H1 (cell line): ENCODE measurements at places on chromosomes 4 and X. TPM values are rescaled to one million over a fixed set of nuclear protein-coding genes. Genes with fewer than 3 reads are reported as not detected.

CRLF2 gene
- not detected in 2 replicates for total RNA-seq

DNA sequence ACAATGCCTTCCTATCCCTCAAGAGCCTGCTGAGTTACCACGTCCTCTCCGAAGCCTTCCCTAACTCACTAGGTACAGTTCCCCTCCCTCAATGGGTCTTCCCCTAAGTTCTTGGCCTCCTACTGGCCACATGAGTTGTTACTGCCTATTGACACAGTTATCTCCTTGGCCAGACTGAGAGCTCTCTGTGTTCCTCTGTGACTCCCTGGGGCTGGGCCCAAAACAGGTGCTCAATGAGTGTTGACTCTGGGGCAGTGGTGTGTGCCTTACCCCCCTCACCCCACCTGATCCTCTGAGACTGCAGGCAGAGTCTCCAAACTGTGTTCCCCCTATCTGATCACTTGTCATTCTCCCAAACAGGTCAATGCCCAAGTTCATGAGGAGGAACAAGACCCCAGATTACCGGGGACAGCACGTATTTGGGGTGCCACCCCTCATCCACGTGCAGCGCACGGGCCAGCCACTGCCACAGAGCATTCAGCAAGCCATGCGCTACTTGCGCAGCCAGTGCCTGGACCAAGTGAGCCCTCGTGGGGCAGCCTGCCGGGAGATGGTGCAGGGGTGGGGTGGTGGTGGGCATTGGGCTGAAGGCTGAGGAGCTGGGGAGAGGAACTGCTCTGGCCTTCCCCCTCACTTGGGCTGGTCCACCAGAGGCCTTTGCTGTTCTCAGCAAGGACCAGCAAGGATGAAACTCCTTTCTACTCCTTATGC, 72.6 kb downstream of the STARD8 start:
- no peak for DNase-seq
- no peaks in the 10 kb centered on the region for H3K27me3 ChIP-seq
- no peaks in the 10 kb centered on the region for H3K4me1 ChIP-seq

GRCh38 chrX:136679531-136679930, 31.6 kb downstream of the CD40LG start:
- H3K4me3 ChIP-seq, result no peak overlapping the region
- no peak overlapping the region for H3K27ac ChIP-seq
- H3K36me3 ChIP-seq, result no peaks in the 10 kb centered on the region
- no peaks in the 10 kb centered on the region for H3K4me1 ChIP-seq

DNA sequence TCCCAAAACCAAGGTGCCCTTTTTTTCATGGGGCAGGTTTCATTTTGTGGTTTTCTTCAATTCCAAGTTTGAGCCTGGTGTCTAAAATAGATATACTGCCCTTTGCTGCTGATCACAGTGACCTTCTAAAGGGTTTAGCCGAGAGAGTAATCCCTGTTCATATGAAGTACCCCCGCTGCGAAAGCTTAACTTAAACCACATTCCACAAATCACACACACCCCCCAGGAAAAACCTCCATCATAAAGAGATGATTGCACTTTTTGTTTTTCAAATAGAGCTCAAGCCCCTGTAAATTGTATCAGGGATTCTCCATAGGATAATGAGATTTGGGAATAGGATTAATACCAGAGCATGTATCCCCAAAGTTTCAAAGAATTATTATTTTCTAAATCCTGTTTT, 90.8 kb downstream of the USP46 start:
- H3K4me1 ChIP-seq, result peaks cover 4% of the 10 kb centered on the region
- H3K27ac ChIP-seq, result no peak overlapping the region
- no peaks in the 10 kb centered on the region for H3K36me3 ChIP-seq
- H3K27me3 ChIP-seq, result peaks cover 2% of the 10 kb centered on the region; the same call in 1 of the 2 replicates
